ENCODE measurements at places on chromosomes 16 and 17.

DNA sequence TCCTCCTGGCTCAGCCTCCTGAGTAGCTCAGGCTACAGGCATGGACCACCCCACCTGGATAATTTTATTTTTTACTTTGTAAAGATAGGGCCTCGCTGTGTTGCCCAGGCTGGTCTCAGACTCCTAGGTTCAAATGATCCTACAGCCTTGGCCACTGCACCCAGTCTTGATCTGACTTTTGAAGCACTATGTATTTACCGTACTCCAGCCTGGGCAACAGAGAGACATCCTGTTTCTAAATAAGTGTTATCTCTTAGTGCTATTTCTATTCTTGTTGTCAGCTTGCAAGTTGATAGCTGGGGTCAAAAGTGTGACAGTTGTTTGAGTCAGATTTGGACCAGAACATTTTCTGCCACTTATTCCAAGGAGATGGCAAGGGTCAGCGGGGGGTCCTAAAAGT, 486.4 kb downstream of the NPIPA7 start:
- DNase-seq, result no peak

DNA sequence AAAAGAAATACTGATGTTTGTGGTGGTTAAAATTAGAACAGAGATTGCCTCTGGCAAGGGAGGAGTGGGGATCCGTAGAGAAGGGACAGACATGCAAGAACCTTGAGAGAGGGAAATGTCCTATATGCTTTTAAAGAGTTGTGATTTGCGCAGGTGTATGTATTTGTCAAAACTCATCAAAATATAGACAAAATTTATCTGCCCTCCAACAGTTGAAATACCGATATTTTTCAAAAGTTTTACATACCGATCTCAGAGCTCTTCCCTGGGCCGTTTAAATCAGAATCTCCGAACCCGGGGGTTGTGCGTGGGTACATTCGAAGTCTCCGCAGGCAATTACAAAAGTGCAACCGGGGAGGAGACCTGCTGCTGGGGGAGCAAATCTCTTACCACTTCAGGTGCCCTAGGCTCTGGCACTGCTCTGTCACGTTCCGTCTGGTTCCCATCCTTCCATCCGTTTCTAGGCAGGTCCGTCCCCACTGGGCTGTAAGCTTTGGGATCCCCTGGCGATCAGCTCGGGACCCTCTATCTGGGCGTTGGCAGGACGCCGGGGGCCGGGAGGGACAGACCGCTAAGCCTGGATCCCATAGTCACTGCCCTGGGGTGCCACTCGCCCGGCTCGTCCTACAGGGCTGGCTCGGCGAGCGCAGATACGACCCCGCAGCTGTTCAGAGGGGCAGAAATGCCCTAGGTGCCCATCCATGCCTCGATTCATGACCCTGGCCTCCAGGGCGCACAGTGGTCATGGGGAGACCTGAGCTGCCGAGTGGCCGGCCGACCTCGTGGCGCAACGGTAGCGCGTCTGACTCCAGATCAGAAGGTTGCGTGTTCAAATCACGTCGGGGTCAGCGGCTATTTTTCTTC, 4.2 kb downstream of the BORCS6 start:
- DNase-seq, result no peak

- DNase-seq, result no peak
Observed at GRCh38 chr17:13643180-13643579, 41.5 kb upstream of the HS3ST3A1 start.

- DNase-seq, result no peak
Observed at GRCh38 chr16:17318238-17318637, 152.5 kb downstream of the XYLT1 start.

Measured in NCI-H1417 treated with DMSO at 0.1 percent for 48 hours (cell line).